Stimulated activated CD4-positive, alpha-beta T cell treated with anti-CD3 and anti-CD28 coated beads, Interleukin-1b, Interleukin-23, amount 100 ng/mL, for 24 hours (primary cell): ENCODE measurements at places on chromosomes 4 and X.

DNA sequence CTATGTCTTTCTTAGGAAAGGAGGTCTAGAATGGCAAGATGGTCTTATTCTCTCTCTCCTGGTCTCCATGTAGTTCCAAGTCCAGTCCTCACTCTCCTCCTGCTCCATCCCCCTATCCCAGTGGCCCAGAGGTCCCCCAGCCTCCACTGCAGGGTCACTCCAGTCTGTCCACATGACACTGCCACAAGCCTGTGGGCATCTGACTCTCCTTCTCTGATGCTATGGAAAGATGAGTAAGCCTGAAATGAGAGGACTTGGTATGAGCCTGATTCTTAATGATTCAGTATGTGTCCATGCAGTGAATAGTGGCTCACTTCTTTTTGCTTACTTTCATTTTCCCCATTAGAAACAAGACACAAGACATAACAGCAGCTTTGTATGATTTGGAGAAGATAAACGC lies 516.8 kb upstream of the ADGRL3 start:
- no peak for DNase-seq

DNA sequence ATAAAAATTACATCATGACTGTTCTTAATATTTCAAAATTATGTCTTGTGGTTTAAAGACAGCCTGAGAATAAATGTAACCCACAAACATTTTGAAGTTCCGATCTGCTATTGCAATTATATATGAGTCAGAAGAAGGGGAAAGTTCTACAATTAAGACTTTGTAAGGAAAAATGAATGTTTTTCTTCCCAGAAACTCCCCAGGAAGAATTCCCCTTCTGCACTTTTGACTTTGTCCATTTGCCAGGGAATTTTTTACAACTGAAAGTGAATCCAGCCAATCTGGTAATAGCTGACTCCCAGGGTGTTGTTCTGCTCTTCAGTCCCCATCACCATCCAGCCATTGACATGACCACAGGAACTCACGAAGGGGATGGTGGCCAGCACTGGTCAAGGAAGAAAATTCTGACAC lies 61.6 kb upstream of the NOCT start:
- no peak for DNase-seq

DNA sequence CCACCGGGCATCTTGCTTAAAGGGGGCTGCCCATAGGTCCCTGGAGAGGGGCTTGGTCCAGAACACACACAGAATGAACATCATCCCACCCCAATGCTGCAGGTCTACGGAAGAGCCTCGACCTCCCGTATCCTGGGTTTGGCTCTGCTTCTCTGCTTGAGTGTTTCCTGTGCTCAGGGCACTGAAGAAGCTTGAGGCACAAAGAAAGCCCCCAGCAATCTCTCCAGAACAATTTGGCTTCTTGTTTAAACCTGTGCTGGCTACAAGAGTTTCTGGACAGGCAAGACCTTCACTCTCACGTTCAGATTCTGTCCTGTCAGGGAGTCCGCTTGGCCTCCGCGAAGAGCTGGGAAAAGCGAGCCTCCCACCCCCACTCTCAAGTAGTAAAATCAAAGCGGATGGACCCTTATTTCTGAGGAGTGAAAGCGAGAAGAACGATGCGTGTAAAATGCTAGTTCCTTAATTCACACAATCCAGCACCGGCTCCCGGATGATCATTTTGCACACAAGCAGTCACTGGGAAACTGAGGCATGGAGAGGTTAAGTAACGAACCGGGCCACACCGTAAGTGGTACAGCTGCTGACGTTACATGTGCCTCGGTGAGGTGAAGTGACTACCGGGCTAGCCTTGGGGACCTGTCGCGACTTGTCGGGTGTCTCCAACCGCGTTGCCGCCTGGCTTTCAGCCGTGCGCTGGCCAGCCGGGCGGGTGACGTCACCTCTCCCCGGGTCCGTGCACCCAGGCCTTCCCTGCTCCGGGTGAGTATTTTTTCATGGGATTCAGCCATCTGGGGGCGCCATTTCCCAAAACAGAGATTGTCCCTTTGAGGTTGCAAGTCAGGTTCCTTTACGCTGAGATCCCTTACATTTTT lies 3.1 kb upstream of the SFRP2 start:
- DNase-seq, result no peak

- no peak for DNase-seq
Measured at GRCh38 chrX:109629310-109629709, 4.3 kb upstream of the KCNE5 start.

DNA sequence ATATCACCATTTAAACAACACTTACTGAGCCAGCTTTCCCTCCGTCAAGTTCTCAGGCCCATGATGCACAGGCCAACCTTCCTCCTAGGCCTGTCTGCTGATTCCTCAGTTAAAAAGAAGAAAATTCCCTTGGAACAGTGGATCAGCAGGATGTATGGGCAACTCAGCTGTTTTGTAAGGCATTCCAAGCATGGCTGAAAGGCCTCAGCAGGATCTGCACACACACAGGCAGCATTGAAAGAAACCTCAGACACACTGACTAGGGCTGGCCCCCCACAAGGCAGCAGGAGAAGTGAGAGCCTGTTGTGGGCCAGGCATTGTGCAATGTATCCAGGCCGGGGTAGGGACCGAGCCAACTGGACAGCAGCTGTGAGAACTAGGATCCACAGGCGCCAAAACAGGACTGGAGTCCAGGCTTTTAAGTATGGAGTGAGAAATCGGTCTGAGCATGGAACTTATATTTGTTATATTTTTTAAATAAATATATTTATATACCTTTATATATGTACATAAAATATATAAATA lies 171.4 kb downstream of the NWD2 start:
- no peak for DNase-seq

GRCh38 chr4:129438456-129438981 lies 342.6 kb downstream of the C4orf33 start:
- DNase-seq, result no peak

DNA sequence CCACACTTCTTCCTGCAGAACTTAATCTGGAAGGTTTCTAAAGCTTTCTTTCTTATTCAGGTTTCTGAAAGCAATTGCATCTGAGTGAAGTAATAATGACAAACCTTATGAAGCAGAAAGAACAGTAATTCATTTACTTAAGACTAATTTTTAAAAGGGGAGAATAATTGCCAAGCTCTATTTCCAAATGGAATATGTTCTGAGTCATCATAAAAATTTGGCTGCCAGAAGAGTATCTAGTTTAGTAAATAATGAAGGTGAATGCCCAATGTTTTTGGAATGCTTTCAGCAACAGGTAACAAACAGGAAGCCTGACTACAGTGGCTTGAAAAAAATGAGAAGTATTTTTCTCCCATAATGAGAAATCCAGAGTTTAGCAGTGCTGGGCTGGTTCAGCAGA lies 227.3 kb upstream of the TET2 start:
- DNase-seq, result no peak

- DNase-seq, result no peak
Measured at GRCh38 chrX:74349387-74349786, 45.4 kb downstream of the ZCCHC13 start.

DNA sequence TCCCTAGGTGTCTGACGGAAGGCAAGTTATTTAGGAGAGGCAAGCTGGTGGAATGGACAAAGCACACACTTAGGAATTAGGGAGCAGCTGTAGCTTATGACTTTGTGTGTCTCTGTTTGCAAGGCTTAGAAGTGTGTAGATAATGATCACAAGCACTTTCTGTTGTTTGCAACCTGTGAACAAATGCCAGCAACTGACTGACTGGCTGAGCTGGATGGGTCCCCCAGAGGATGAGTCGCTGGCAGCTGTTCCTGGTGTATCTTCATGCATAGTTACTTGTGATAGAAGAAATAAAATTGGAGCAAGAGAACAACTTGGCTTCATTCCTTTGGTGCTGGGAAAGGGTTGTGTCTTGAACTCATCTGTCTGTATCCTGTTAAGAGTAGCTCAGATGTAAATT lies 64.2 kb upstream of the BEND4 start:
- DNase-seq, result no peak

DNA sequence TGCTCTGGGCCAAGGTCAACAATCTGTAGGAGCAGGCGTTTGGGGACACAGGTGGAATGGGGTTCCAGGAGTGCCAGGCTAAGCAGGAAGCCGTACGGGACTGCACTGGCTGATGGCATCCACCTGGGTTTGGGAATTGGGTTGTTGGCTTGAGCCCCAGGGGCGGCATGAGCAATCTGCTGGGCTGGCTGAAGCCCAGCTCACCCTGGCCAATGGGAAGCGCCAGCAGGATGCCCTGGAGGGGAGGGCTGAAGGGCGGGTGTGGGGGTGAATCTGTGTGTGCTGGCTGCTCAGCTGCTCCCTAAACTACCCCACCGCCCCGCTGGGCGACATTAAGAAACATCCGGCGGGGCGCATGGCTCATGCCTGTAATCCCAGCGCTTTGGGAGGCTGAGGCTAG lies 8.9 kb upstream of the RGS12 start:
- DNase-seq, result no peak

DNA sequence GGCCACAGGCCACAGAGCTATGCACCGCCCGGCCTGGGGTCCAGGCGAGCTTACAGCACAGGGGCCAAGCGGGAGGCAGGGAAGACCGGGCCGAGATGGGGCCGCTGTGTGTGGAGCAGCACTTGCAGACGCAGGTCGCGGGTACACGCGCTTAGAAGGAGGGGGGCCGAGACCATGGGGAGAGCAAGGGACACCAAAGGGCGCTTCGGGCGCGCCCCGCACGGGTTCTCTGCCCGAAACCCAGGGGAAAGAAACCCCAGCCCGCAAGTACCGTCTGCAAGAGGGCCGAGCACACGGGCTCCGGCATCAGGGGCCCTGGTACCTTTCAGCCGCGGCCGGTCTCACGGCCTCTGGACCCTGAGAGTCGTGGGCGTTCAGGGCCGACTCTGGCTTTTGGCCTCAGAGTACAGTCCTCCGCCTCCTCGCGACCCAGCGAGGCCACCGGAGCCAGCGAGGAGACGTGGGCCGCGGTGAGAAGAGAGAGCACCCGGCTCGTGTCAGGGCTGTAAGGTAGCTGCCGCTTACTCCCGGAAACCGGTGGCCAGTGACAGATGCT lies 342 bp downstream of the EOLA2 start:
- no peak for DNase-seq

GRCh38 chrX:17036171-17036961 lies 89.9 kb downstream of the REPS2 start:
- DNase-seq, result no peak

GRCh38 chr4:148057516-148057915 lies 325.6 kb downstream of the ARHGAP10 start:
- DNase-seq, result no peak

- DNase-seq, result no peak
Measured at GRCh38 chr4:180913750-180914149, 1329.5 kb upstream of the TENM3 start.

DNA sequence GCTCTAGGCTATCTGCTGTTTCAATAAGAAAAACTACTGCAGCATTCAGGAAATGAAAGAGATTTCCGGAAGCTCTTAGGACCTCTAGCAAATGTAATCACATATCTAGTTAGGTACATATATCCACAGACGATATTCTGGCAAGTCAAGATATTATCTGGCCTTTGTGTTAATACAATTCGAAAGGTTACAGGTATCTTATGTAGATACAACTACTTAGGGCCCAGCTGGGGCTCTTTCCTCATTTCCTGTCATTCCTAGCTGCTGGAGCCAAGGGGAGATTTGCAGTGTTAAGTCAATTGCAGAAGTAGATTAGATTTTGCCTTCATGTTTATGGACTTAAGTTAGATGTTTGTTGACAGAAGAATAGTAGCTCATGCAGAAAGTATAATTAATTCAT lies 299.5 kb downstream of the ARHGAP24 start:
- DNase-seq, result no peak

DNA sequence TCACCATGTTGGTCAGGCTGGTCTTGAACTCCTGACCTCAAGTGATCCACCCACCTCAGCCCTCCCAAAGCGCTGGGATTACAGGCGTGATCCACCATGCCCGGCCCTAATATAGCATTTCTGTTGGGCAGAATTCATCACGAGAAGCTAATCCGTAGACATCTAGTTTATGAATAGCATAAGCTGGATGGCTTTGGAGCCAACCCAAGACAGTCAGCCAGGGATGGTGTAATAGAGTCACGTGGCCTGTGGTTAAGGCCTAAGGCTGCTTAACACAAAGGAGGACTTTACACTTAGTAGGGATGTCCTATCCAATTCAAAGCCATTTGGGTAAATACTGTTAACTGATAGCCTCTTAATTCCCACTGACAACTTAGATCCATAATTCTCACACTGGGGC lies 173.6 kb downstream of the RAP1GDS1 start:
- no peak for DNase-seq

DNA sequence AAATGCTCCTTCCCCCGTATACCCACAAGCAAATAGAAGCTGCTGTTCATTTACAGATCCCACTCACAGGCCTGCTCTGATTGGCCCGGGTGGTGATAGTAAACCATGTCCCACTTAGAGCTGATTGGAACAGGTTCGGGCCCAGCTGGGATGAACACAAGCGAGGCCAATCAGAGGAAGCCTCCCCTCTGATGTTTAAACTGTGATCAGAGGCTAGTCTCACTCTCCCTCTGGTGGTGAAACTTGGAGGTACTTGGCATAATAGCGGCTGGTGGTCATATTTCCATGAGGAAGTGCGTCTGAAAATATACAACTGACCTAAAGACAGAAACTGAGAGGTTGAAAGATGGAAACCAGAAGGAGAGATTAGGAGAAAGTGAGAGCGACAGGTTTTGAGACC lies 51.5 kb upstream of the TRPC3 start:
- DNase-seq, result no peak

- no peak for DNase-seq
Measured at GRCh38 chrX:104330966-104331365, 76.2 kb upstream of the ESX1 start.

- no peak for DNase-seq
Measured at GRCh38 chrX:140524556-140524955, 19.7 kb upstream of the SOX3 start.

DNA sequence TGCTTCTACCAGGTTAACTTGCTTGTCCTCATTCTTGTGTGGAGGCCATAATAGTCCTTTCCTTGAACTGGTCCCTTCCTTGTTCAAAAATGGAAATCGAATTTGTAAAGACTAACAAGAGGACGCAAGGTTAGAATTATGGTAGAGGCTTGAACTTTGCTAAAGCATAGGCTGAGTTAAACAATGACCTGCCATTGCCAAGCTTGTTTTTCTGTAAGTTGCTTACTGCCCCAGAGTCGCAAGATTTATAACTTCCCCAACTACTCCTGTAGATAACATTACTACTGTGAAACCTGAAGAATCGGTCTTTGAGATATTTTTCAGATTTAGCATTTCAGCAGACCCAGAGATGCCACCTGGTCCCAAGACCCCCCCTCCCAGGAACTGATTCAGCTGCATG lies 45.3 kb downstream of the RAB33B start:
- no peak for DNase-seq

- DNase-seq, result no peak
Measured at GRCh38 chr4:48030470-48030869, 13.9 kb downstream of the NIPAL1 start.

DNA sequence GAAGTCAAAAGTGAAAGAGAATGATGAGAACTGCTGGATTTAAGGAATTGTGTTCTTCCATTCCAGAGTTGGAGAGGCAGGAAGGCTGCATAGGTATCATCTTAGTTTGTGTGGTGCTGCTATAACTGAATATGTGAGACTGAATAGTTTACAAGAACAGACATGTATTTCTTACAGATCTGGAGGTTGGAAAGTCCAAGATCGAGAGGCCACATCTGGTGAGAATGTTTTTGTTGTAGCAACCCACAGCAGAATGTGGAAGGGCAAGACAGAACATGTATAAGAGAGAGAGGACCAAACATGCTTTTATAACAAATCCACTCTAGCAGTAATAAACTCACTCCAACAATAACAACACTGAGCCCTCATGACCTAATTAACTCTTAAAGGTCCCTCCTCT lies 408.6 kb downstream of the FAM47B start:
- no peak for DNase-seq
